ENCODE measurements at places on chromosomes 1 and 21.

- peak; percentile 59 for DNase-seq
Observed at GRCh38 chr1:77282866-77283539, 1.2 kb downstream of the AK5 start.

DNA sequence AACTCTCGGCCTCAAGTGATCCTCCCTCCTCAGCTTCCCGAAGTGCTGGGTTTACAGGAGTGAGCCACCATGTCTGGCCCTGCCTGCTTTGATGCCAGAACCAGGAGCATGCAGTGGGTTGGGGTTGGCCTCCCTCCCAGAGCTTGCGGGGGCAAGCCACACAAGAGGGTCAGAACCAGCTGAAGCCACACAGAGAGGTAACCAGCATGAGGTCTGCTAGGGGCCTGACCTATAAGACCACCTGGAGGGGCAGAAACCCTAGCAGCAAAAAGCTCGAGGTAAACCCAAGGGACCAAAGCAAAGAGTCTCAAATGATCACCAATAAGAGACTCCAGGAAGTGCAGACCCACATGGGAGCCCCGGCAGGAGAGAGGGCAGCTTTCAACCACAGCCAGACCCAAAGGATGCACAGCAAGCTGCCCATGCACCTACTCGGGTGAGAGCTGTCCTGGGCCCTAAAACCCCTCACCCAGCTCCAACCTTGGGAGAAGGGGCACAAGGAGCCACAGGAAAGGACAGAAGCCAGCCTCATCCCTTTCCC is 81.2 kb downstream of the TOMM20 start:
- DNase-seq = no peak

GRCh38 chr1:186050360-186050759 is 316.2 kb downstream of the HMCN1 start:
- DNase-seq = no peak

- DNase-seq = no peak
Observed at GRCh38 chr21:26776310-26777021, 68.7 kb downstream of the ADAMTS1 start.

GRCh38 chr1:219906924-219907771 is 21.2 kb downstream of the SLC30A10 start:
- no peak for DNase-seq

DNA sequence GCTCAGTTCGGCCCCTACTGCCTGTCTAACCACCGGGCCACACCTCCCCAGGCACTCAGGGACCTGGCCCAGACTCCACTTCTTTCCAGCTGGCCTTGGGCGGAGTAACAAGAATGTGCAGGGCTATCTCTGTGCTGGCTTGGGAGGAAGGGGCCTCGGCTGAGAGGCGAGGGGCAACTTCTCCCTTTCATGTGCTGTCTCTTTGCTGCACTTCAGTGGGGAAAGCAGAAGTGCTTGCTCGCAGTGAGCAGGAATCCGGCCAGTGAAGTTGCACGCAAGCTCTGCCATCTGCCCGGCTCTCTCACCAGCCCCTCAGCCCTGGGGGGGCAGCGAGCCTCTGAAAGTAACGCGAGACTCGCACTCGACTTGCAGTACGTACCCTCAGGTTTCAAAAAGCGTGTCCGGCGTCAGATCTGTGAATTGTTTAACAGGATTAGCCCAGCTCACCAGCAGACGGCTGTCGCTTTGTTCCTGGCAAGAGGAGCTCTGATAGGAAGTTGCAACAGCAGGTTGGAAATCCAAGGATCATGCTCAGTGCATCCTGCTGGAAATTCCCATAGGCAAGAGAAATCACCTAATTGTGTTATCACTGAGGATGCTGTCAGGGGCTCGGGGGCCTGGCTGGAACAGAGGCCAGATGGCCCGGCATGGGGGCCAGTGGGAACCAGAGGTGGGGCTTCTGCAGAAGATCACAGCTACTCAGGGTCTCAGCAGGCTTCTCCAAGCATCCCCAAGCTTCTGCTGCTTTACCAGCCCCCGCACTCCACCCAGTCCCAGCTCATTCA is 221.1 kb downstream of the NPHP4 start:
- DNase-seq = no peak

DNA sequence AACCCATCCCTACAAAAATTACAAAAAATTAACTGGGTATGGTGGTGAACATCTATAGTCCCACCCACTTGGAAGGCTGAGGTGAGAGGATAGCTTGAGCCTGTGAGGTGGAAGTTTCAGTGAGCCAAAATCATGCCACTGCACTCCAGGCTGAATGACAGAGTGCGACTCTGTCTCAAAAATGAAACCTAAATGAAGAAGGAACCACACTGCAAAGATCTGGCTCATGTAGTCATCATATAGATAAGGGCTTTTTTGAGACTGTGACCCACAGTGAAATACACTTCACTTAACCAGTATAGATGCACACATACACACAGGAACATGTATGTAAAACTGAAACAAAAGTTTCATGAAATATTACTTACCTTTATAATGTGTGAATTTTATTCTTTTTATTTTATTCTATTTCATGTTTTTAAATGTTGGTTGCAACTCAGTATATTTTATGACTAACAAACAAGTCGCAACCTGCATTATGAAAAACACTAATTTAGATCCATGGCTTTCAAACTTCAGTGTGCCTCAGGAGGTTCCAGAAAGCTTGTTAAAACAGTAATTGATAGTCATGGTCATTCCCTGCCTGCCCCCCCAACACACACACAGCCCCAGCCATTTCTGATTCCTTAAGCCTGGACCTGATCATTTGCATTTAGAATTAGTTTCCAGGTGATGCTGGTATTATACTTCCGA is 189.5 kb downstream of the PATJ start:
- DNase-seq = no peak

GRCh38 chr1:101174722-101175121 is 62.1 kb upstream of the S1PR1 start:
- DNase-seq = no peak

DNA sequence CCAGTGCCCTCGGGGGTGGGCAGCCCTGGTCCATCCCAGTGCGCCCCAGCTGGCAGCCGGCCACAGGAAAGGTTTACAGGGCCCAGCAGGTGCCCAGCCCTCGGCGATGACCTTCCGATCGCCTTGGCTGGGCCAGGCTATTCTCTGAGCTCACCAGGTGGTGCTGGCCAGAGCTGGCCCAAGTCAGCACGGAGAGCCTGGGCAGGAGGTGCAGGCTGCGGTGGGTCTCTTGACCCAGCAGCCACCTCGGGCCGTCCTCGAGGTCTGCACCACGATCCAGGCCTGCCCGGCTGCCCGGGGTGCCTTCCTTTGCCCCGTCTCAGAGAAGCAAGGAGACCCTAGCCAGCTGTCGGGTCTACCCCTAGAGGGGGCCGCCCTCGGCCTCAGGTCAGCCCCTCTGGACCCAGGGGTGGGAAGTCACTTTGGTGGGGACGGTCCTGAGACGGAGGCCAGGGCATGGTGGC is 370 bp downstream of the PERM1 start:
- no peak for DNase-seq

- DNase-seq = no peak
Observed at GRCh38 chr1:174768949-174769348, 230.8 kb upstream of the CACYBP start.

DNA sequence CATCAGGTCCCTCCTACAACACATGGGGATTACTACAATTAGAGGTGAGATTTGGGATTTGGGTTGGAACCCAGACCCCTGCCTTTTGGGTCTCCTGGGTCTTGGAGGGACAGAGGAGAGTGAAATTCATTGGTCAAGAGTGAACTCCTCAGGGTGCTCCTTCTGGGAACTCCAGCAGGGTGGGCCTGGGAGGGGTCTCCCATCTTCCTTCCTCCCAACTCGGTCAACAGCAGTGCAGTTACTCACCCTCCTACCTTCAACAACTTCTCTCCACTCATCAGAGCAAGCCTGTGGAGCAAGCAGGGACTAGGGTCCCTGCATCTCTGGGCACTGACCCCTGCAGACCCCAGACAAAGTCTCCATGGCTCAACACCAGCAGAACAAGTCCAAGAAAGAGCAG is 89.3 kb upstream of the TMPRSS2 start:
- no peak for DNase-seq

GRCh38 chr1:173269490-173270230 is 62.5 kb upstream of the TNFSF4 start:
- DNase-seq = no peak

GRCh38 chr1:64680599-64680998 is 64.3 kb upstream of the RAVER2 start:
- DNase-seq = no peak

DNA sequence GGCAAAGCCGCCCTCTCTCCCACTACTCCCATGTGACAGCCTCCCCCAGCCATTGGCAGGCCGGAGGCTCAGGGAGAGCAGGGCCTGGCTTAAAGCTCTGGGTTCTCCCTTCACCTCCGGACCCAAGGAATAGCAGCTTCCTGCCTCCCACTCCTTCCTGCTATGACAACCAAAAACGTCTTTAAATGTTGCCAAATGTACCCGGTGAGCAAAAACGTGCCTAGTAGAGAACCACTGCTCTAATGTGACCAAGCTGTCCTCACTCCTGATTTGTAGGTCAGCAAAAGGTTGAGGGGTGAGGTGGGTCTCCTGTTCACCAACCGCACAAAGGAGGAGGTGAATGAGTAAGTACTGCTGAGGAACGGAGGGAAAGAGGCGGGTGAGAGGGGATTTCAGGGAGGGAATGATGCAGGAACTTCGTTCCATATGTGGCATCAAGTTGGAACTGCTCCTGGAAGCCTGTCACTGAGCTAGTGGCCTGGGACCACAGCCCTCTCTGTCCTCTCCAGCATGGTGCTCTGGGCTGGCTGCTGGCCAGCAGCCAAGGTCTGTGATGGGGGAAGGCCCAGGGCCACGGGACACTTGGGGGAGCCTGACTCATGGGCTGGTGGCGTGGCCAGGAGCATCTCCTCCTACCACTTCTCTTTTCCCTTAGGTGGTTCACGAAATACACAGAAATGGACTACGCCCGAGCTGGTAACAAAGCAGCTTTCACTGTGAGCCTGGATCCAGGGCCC is 5.7 kb downstream of the MRTO4 start:
- no peak for DNase-seq

DNA sequence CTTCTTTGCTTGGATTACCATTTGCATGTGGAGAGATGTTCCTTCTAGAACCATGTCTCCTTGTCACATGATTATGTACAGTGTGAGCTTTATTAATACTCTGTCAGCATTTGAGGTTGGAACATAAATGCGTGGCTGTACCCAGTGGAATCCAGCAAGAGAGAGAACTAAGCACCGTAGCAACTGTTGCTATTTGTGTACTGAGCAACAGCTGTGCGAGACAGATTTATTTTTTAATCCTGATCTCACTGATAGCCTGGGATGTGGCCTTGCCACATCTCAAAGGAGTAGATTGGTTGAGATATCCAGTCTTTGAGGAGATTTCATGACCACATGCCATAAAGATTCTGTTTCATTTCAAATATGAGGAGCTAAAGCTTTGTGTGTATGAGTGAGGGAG is 43.4 kb downstream of the KIF1B start:
- DNase-seq = no peak

GRCh38 chr1:115977499-115978258 is 1.4 kb downstream of the SLC22A15 start:
- DNase-seq = no peak

GRCh38 chr1:240394353-240394752 is 217.6 kb downstream of the GREM2 start:
- no peak for DNase-seq

DNA sequence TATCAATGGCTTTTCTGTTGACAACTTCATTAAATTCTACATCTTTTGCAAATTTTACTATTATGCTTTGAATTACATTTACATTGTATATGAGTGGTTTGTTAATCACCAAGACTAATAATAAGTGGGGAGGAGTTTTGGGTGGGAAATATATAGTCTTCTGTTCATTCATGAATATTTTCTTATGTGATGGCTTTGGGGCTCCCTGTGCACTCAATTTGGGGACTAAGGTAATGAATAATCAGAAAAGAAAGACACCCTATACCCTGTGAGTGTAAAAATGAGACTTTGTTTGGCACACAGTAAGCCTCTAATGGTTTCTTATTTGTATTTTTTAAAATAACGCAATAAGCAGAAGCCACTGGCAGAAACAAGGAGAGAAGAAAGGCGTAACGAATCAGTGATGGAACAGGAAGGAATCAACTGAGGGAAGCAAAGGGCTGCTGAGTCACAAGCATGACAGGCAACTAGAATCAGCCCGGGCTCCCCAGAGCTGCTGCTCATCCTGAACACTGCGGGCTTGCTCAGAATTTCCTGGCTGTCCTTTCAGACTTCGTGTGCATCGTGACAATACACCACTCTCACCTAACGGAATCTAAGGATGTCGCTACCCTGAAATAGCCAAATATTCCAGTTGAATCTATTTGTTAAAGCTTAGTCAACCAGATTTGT is 20.8 kb upstream of the RGS2 start:
- peak; percentile 17 for DNase-seq

GRCh38 chr1:58933599-58933926 is 149.7 kb upstream of the JUN start:
- no peak for DNase-seq

GRCh38 chr1:22775478-22775877 is 64.8 kb downstream of the EPHB2 start:
- DNase-seq = no peak

GRCh38 chr1:7026169-7026568 is 240.9 kb downstream of the CAMTA1 start:
- DNase-seq = no peak

- DNase-seq = no peak
Observed at GRCh38 chr1:183349201-183349711, 68.9 kb downstream of the NMNAT2 start.

GRCh38 chr1:35220976-35221375 is 28.0 kb upstream of the SFPQ start:
- DNase-seq = peak; percentile 76

- DNase-seq = no peak
Observed at GRCh38 chr1:193662030-193662429, 475.6 kb upstream of the B3GALT2 start.

DNA sequence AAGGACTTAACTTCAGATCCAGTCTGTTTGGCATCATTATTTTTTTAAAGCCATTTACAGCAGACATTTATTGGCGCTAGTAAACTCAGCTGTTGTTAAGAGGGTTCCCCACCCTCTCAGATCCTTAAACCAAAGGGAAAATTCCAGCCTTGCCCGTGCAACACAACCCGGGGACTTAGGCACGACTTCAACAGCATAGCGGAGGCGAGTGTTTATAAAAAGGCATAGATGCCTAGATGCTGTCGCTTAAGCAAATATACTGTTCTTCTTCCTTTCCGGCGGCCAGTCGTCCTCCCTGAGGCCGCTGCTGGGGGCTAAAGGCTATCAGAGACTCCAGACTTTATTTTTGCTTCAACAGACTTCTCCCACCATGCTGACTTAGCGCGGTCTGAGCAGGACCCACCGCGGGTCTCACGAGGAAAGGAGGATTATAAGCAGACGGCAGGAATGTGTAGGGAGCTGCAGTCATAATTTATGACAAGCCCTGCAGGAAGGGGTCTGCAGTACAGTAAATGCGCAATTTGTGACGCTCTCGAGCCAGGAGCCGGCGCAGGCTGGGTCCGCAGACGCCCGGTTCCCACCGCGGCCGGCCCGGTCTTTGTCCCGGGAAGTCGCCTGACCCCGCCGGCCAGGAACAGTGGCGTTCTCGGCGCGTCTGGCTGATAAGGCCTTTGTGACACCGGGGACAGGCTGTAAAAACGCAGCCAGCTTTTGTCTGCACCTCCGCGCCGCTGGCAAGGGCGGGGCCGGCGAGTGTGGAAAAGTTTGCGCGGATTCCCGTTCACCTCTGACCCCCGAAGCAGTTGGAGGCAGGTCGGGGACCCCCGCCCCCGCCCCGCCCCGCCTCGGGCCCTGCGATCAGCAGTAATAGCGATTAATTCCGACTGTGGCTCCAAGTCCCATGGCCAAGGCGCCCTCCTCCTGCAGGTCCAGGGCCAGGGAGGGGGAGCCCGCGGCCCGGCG is 61.2 kb upstream of the ARHGEF16 start:
- peak; percentile 69 for DNase-seq

All from iPS-NIHi11 (cell line).